ENCODE measurements at places on chromosomes 6 and 20.

DNA sequence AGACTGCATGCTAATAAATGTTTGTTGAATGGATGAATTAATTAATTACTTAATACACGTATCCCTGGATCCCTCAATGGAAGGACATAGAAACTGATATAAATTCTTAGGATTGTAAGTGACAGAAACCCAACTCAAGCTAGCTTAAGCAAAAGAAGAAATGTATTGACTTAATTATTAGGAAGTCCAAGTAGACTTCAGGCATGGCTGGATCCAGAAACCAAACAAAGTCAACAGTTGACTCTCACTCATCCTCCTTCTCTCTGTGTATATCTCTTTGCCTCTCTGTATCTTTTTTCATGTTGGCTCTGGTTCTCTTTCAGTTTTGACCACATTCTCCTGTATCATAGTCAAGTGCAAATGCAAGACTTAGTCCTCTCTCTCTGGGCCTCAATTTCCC is 82.0 kb upstream of the CTNNBL1 start:
- no peak for DNase-seq

- DNase-seq: no peak
Measured at GRCh38 chr20:1735417-1736089, 78.0 kb upstream of the SIRPG start.

DNA sequence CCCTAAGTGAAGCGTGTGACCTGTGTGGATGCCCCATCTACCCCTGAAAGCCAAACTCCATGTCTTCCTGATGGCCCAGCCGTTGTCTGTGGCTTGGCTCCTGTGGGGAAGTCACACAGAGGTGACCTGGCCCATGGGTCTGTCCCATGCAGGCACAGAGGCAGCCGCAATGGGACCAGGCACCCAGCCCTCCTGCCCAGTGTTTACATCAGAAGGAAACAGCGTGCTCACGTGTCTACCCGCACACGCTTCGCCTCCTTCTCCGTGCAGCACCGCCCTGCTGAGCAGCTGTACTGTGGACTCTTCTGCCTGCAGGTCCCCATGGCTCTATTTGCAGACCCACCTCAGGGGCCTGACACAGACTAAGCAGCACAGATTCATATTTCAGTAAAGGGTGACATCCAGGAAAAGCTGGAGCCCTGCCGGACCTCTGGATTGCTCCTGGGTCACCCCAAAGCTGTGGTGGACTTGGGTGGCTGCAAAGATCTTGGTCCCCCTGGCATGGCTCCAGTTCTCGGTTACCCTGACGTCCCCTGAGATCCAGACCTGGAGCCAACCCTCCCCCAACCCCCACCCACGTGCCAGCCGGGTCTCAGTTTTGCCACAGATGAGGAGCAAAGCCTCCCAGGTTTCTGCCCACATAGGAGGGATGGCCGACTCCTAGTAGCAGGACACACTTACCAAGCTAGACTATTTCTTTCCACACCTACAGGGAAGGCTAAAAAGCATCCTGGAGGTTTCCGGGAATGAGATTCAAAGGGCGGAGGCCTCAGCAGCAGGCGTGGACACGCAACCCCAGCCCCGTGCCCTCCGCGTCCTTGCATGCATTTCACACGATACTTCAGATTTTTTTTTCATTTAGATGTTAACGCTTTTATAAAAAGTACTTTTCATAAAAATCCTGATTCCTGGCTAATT is 120.3 kb downstream of the CDH4 start:
- DNase-seq: no peak

GRCh38 chr6:16754876-16755275 is 6.4 kb downstream of the ATXN1 start:
- no peak for DNase-seq

- DNase-seq: no peak
Measured at GRCh38 chr6:31116661-31117385, 2.2 kb downstream of the PSORS1C1 start.

DNA sequence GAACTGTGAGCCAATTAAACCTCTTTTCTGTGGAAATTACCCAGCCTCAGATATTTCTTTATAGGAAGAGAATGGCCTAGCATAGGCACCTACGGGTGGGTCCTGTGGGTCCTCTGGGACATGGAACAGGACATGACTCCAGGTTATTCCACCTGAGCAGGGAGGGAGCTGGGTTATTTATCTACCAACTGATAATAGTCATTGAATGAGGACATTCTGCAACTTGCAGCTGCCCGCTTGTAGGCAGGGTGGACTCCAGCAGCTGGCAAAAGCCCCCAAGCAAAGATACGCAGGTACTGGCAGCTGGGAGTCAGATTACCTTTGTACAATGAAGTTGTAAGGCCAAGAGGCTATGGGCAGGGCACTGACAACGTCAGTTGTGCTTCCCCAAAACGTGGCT is 1.4 kb upstream of the BANF2 start:
- DNase-seq: no peak

DNA sequence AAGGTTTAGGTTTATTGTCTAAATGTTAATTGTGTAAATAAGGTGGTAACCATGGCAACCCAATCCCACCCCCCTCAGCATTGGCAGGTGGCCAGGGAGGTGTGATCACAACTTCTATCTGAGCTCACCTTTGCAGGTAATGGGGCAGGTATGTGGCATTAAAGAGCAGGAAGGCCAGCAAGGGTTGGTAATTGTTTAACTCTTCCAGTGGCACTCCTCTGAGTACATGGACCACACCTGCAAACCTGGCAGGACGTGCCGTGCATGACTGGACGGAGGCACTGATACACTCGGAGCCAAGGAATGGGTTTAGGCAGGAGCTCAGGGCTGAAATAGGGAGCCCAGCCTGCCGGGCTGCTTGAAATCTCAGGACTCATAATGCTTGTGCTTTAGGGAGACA is 107.0 kb upstream of the BMP2 start:
- no peak for DNase-seq

- no peak for DNase-seq
Measured at GRCh38 chr6:47741807-47742206, 40.0 kb upstream of the OPN5 start.

DNA sequence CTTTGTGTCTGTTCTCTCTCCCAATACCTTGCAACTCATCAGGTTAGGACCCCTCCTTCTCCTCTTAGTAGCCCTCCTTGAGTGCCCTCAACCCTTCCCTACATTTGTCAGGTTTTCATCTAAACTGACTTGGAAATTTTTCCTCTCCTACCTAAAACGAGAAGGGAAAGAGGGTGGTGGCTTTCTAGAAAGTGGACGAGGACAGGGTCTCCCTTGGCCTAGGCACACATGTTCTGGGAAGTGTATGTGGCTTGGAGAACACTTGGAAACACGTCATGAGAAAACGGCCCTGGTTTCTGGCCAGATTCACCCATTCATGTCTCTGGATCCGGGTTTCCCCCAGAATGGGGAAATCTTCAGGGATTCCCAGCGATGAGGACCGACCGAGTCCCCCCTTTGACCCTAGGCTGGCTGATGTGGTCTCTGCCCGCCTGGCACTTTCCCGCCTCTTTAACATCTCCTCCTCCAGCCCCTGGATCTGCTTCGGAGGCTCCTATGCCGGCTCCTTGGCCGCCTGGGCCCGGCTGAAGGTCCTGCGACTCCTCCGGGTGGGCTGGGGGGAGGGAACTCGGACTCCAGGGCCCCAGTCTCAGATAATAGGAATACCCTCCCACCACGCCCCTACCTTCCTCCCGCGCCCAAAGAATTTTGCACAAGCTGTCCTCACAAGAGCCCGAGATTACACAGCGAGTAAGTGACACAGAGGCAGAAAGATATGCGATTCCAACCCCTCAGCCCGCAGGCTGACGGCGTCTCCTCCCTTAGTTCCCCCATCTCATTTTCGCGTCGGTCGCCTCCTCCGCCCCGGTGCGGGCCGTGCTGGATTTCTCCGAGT is 3.0 kb downstream of the PRSS16 start:
- no peak for DNase-seq

- peak; percentile 34 for DNase-seq
Measured at GRCh38 chr6:42390228-42390934, 61.3 kb downstream of the TRERF1 start.

GRCh38 chr6:143569040-143569439 is 57.5 kb upstream of the FUCA2 start:
- DNase-seq: no peak

DNA sequence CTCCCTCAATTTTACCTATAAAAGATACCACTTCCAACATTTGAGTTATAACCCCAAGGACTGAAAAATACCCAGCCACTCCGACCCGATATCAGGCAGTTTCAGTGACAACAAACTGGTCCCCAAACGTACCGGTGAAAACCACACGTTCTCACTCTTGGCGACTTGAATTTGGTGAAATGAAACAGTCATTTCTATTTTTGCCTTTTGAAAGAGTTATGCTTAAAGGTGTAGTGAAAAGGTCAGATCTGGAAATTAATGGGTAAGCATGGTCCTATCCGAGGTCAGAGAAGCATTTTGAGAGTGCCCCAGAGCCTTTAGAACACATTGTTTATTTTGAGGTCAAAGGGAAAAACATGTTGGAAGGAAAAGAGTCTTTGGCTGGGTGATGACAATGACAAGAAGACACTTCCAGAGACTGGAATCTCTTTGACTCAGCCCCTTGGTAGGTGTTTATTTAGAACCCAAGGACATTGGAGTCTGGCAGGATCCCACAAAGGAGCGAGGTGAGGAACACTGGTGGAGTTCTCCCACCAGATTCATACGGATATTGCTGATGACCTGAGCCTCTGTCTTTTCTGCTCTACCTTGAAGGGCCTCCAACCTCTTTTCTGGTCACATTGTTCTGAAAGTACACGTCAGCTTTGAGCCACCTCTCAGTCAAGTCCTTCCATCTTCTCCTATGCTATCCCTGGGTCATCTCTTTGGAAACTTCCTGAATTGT is 235.0 kb downstream of the GMPR start:
- DNase-seq: no peak

DNA sequence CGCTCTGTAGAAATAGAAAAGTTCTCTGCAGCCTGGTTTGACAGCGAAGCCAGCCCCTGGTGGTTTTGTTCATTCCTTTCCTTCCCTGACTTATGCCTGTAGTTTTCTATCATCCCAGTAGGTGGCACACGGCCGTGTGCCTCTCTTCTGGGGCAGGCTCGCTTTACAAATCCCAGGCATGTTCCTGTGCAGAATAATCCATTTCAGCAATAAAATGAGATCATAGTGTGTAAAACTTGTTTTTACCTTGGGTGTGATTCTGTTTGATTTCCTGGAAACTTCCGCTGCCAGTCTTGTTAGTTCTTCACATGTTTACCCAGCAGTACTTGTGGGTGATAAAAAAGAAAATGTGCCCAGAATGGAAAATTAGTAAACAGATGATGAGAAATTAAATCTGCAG is 7.4 kb upstream of the INSM1 start:
- DNase-seq: no peak

- no peak for DNase-seq
Measured at GRCh38 chr20:14562981-14563380, 225.6 kb upstream of the FLRT3 start.

DNA sequence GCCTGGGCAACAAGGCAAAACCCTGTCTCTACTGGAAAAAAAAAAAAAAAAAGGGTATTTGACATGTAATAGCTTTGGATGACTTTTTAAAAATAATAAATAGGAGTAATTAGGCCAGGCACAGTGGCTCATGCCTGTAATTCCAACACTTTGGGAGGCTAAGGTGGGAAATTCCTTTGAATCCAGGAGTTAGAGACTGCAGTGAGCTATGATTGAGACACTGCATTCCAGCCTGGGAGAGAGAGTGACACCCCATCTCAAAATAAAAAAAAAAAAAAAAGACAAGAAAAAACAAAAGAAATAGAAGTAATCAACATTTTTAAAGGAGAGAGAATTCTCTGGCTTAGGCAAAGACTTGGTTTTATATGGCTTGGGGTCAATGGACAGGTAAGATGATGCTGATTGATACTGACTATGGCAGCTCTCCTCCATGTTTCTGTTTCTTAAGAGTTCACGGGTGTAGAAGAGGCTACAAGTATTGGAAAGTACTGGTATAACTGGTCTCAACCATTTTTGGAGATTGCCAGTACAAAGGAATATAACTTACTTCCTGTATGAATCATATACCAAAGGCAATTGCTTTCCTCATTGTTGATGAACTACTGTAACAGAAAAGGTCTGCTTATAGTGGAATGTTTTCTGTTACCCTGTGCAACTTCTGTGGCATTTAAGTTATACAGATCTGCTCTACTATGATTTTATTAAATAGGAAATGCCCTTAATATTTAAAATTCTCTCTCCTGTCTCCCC is 10.1 kb downstream of the MAP3K5 start:
- DNase-seq: no peak

DNA sequence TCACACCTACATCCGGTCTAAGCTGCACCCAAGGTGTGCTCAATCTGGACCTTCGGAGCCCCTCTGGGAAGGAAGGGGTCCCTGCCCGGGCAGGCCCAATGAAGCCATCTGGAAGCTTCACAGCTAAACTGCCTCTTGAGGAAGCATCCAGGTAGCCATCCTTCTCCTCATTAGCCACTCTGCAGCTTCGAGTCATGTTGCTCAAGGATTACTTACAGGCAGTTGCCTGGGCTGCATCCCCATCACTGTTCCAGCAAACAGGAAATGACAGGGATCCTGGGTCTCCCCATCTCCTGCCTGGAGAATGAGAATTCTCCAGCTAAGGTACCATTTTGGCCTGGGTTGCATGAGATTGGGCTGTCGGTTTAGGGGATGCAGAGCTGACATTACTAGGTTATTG is 91.7 kb downstream of the ERMARD start:
- no peak for DNase-seq

DNA sequence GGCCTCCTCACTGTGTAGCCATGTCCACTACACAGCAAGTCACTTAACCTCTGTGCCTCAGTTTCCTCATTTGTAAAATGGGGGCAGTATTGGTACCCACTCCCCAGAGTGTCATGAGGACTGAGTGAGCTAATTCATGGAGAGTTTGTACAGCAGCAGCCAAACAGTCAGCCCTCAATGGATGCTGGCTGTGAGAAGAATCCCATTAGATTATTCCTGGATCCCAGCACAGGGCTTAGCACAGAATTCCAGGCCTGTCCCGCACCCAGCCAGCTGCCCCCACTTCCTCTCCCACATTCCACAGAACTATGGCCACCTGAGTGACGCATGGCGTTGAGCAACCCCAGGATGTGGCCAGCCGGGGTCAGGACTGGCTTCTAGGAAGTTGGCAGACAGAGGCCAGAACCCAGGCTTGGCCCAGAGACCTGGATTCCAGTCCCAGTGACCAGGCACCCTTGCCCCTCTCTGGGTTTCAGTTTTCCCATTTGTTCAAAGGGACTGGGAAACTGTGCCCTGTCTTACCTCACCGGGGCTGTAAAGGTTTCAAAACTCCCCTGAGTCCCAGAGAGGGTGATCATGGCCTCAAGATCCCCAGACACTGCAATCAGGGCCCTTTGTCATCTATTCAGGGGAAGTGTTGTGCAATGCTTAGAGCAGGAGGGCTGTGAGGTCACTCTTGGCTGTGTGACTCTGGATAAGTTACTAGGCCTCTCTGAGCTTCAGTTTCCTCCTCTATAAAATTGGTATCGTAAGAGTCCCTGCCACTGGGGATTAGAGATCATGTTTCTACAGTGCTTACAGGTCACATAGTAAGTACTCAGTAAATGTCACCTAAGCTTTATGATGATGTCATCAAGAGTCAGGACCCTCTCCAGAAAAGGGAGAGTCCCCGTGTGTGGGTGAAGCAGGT is 3.0 kb upstream of the TGM2 start:
- no peak for DNase-seq

DNA sequence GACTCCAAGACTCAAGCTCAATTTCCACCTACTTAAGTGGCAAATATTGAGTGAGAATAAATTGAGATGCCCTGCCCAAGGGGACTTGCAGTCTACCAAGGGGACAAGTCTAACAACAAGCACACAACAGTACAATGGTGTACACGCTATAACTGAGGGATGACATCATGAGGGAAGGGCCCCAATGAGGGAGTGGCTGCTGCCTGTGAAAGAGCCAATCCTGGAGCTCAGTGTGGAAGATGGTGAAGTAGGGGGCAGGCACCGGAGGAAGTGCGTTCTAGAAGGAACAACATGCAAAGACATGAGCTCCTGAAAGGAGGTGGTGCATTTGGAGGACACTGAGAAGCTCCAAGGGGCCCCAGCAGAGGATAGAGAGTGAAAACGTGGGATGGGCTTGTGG is 46.9 kb upstream of the ARMH2 start:
- DNase-seq: no peak
